ENCODE measurements at places on chromosomes 3 and 15. TPM values are rescaled to one million over a fixed set of nuclear protein-coding genes. Genes with fewer than 3 reads are reported as not detected.

SLC28A1 gene
- total RNA-seq = not detected

PTPRG gene
- 44.3 TPM for total RNA-seq

ISG20 gene
- total RNA-seq = 3.1 TPM

FGF7 gene
- total RNA-seq = 0.24 TPM

SKIC8 gene
- 46.1 TPM for total RNA-seq

- no peak overlapping the region for H3K4me3 ChIP-seq
- no peak overlapping the region for H3K27ac ChIP-seq
- peaks cover 14% of the 10 kb centered on the region for H3K36me3 ChIP-seq
Measured at GRCh38 chr3:176776622-176777175, 420.6 kb downstream of the TBL1XR1 start.

GRCh38 chr3:172666181-172666872 lies 44.5 kb downstream of the NCEH1 start:
- no peaks in the 10 kb centered on the region for H3K4me1 ChIP-seq
- peaks cover 2% of the 10 kb centered on the region for H3K36me3 ChIP-seq
- no peak overlapping the region for H3K27ac ChIP-seq
- no peak overlapping the region for H3K4me3 ChIP-seq

- peaks cover 49% of the 10 kb centered on the region for H3K36me3 ChIP-seq
- DNase-seq = no peak
- no peak overlapping the region for H3K4me3 ChIP-seq
- H3K27ac ChIP-seq = no peak overlapping the region
- no peaks in the 10 kb centered on the region for H3K27me3 ChIP-seq
Measured at GRCh38 chr15:41056810-41057209, 59.3 kb downstream of the INO80 start.

DNA sequence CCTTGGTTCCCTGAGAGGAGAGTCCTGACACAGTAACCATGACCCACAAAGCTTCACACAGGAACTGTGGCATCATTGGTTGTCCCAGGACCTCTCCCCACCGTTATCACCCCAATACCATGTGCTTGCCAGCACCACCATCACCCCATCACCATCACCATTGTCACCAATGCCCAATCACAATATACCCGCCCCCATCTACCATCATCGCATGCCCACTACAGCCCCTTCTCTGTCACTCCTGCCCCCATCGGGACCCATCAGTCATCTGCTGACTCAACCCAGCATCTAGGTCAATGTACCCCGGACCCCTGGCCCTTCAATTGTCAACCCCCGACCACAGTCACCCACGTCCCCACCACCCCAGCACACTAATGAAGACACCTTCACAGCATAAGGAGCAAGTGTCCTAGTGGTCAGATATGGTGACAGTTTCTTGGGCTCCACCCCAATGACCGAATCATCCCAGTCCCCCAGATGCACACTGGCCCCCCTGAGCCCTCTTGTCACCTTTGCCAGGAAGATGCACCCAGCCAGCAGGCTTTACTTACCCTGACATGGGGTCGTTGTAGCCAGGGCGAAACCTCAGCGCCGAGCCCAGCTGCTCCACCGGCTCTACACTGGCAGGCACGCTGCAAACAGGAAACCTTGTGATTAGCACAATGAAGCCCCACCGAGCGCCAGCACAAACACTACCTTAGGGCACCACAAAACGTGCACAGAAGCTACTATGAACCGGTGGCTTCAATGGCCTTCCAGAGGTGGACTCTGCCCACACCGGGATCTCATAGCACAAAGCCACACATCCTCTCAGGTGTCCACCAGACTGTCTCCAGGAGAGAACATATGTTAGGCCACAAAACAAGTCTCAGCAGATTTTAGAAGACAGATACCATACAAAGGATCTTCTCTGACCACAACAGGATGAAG lies 25.1 kb downstream of the SHISA5 start:
- H3K4me3 ChIP-seq = no peak overlapping the region
- no peaks in the 10 kb centered on the region for H3K36me3 ChIP-seq
- peak overlapping the region; percentile 80 for H3K27ac ChIP-seq
- peaks cover 4% of the 10 kb centered on the region for H3K4me1 ChIP-seq
- DNase-seq = no peak

DNA sequence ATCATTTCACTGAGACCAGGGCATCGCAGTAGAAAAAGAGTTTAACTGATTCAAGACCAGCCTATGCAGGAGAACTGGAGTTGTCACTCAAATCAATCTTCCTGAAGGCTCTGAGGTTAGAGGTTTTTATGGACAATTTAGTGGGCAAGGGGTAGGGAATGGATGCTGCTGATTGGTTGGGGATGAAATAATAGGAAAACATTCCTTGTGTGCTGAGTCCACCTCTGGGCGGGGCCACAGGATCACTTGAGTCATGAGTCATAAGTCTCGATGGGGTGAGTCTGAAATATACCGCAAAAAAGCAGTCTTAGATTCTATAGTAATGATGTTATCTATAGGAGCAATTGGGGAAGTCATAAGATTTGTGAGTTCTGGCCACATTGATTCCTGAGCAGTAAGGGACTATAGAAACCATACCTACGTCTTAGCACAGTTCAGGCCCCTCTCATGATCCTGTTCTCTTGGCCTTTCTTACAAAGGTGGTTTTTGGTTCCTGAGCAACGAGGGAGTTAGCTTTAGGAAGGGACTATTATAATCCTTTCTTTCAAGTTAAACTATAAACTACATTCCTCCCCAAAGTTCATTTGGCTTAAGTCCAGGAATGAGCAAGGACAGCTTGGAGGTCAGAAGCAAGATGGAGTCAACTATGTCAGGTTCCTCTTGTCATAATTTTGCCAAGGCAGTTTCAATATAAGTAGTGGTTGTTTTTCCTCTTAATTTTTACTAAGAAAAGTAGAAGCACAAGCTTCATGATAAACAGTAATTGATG lies 2.7 kb upstream of the OPA1 start:
- H3K27ac ChIP-seq = no peak overlapping the region
- no peak overlapping the region for H3K4me3 ChIP-seq
- no peak for DNase-seq
- peaks cover 18% of the 10 kb centered on the region for H3K4me1 ChIP-seq

DNA sequence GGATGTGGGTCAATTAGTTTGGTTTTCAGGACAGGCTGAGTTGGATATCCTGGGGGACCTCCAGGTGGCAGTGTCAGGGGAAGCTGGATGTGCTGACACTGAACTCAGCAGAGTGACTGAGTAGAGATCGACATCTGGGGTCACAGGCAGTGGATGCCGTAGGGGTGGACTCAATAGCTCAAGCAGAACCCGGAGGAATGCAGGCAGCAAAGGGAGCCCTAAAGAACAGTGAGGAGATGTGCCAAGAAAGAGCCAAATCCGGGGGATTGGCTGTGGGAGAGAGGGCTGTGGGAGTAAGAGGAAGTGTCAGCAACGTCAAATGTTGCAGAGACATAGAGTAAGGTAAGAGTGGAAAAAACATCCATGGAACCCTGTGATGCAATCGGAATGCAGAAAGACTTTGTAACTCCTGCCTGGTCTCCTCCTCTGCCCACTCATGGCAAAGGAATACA lies 11.6 kb downstream of the CCR5AS start:
- peaks cover 17% of the 10 kb centered on the region for H3K27me3 ChIP-seq
- H3K4me3 ChIP-seq = no peak overlapping the region
- DNase-seq = no peak

DNA sequence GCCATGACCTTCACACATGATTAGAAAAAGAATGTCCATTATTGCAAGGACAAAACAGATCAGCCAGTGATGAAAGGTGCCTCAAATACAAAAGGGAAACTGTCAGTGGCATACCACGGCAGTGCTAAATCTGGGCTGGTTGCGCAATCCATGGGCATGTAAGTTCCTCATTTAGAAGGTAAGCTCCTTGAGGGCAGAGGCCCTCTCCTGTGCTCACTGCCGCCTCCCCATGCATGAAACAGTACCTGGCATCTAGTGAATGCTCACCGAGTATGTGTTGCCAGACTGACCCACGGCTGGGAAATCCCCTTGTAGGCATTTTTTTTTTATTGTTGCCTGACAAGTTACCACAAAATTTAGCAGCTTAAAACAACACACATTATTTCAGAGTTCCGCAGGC lies 312.1 kb upstream of the CHRM5 start:
- DNase-seq = no peak
- no peaks in the 10 kb centered on the region for H3K27me3 ChIP-seq
- H3K27ac ChIP-seq = no peak overlapping the region
- no peaks in the 10 kb centered on the region for H3K36me3 ChIP-seq
- H3K4me3 ChIP-seq = no peak overlapping the region

GRCh38 chr3:127970966-127971592 lies 56.0 kb downstream of the KBTBD12 start:
- peaks cover 65% of the 10 kb centered on the region for H3K27me3 ChIP-seq
- no peak overlapping the region for H3K4me3 ChIP-seq
- no peaks in the 10 kb centered on the region for H3K4me1 ChIP-seq
- H3K27ac ChIP-seq = no peak overlapping the region
- no peaks in the 10 kb centered on the region for H3K36me3 ChIP-seq
- DNase-seq = no peak

DNA sequence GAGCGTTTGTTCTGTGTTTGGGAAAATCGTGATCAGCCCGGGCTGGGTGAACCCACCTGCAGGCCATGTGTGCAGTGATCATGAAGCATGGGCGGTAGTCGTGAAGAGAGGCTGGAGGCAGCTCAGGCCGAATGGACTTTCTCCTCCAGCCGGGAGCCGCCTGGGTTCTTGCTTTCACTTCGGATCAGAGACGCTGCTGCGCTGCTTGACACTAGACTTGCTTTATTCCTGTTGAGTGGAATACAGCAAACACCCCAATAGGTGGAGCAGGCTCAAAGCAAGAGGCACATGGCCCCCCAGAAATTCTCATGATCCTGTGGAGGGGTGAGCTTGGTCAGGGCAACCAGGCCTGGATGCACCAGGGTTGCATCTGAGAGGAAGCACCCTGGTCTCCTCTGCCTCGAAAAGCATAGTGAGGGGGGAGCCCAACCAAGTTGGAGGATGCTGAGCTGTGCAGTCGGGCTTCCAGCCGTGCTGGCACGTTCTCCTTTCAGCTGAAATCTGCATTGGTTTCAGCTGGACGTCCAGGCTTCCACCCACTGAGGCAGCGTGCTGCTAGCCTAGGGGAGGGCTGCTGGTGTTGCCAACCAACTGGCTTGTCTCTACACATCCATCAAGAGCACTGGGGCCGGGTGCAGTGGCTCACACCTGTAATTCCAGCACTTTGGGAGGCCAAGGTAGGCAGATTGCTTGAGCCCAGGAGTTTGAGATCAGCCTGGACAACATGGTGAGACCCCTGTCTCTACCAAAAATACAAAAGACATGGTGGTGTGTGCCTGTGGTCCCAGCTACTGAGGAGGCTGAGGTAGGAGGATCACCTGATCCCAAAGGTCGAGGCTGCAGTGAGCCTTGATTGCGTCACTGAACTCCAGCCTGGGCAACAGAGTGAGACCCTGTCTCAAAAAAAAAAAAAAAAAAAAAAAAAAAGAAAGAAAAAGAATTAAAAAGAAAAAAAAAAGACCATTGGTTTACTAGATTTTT lies 2.8 kb upstream of the NRROS start:
- peaks cover 9% of the 10 kb centered on the region for H3K4me1 ChIP-seq
- H3K27me3 ChIP-seq = peaks cover 29% of the 10 kb centered on the region
- no peak for DNase-seq
- no peak overlapping the region for H3K4me3 ChIP-seq
- H3K36me3 ChIP-seq = no peaks in the 10 kb centered on the region

Data from progenitor cell of endocrine pancreas (in vitro differentiated cells).